ENCODE measurements at places on chromosomes 3 and 15.

GRCh38 chr3:162780313-162780712, 1283.7 kb downstream of the OTOL1 start:
- no peak for DNase-seq

- no peak for DNase-seq
Measured at GRCh38 chr3:59866076-59866475, 816.3 kb upstream of the CFAP20DC start.

GRCh38 chr15:66389859-66390381, 3.2 kb downstream of the MAP2K1 start:
- no peak for DNase-seq

- DNase-seq = no peak
Measured at GRCh38 chr15:67839499-67839928, 331 bp downstream of the RNU6-1 start.

DNA sequence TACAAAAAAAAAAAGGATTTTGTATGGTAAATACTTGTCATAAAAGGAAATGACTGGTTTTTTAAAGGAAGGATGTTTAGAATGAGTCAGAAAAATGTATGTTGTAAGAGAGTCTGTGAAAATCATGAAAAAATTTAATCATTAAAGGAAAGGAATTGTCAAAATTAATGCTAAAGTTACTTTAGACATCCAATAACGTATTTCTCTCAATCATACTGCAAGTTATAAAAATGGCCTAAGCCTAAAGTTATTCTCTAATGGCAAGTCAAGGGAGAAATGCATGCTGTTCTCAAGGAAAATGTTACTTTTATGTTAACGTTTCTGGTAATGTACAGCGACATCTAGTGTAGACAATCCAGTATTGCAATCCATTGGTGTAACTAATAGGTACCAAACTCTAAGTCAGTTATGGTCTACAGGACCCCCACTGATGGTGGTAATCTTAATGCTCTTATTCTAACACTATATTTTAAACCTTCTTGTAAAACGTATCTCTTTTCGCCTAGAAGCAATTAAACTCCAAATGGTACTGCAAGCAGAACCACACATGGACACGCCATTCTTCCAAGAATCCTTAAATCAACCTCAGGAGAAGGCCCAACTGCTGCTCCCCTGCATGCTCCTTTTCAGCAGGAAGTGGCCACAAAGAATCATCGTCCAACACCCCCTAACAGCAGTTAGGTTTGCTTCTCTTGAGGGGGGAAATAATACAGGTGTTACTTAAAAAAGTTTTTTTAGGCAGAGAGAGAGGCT, 35.2 kb downstream of the NCEH1 start:
- no peak for DNase-seq

GRCh38 chr3:160990446-160990845, 114.7 kb downstream of the B3GALNT1 start:
- DNase-seq = no peak

DNA sequence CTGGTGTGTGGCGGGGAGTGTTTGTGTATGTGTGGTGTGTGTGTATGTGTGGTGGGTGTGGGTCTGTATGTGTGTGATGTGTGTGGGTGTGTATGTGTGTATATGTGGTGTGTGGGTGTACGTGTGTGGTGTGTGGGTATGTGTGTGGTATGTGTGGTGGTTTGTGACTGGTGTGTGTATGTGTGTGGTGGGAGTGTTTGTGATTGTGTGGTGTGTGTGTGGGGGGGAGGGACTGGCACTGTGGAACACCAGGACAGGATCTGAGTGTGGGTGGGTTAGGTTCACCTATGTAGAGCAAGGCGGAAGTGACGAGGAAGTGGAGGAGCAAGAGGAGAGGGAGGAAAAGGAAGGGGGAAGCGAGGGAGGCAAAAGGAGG, 510.8 kb downstream of the SHQ1 start:
- no peak for DNase-seq

DNA sequence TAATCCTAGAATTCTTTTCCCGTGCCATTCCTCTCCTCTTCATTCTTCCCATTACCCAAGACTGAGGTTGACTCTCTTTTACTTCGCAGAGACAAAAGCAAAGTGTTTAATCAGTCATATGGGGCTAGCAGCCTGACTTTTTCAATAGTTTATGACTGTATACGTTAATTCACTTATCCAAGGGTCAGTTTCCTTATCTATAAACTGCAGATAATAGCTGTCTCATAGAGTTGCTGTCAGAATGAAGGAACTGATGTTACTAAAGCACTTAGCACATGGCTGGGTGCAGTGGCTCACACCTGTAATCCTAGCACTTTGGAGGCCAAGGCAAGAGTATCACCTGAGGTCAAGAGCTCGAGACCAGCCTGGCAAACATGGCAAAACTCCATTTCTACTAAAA, 43.5 kb upstream of the ULK4 start:
- no peak for DNase-seq

DNA sequence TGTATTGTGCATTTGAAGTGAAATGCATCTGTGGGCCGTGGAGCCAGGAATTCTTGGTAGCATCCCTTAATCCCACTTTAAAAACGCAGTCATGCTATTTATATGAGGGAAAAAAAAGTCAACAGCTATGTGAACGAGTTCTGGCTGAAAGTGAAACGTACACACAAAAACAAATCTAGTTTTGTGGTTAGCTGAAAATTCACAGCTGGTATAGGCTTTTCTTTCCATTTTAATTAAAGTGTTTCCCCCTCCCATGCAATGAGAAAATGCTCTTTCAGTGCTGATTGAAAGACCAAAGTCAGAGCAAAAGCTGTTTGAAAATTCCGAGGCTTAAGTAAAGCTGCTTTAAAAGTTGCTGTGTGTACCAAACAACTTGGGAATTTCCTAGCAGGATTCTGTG, 297.4 kb downstream of the PLCL2 start:
- DNase-seq = no peak

GRCh38 chr15:75431270-75431669, 20.2 kb downstream of the SIN3A start:
- DNase-seq = no peak

- DNase-seq = no peak
Measured at GRCh38 chr3:110343376-110343775, 728.2 kb upstream of the NECTIN3 start.

GRCh38 chr3:116299646-116300081, 145.6 kb downstream of the LSAMP start:
- no peak for DNase-seq

DNA sequence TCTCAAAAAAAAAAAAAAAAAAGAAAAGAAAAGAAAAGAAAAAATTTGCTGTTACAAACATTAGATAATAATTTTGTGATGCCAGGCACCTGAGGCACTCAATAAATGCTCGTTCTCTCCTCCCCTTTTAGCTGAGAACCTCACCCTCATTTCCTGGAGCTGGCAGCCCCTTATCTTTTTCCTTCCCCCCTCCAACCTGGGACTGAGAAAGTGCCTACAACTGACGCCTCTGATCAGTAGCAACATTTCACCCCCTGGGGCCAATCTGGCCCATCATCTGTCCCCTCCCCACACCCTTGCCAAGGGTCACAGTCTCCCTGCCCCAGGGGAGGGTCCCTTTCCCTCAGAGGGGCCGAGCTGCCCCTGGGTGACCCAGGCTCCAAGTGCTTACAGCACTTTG, 12.6 kb upstream of the RNU6-1 start:
- no peak for DNase-seq

DNA sequence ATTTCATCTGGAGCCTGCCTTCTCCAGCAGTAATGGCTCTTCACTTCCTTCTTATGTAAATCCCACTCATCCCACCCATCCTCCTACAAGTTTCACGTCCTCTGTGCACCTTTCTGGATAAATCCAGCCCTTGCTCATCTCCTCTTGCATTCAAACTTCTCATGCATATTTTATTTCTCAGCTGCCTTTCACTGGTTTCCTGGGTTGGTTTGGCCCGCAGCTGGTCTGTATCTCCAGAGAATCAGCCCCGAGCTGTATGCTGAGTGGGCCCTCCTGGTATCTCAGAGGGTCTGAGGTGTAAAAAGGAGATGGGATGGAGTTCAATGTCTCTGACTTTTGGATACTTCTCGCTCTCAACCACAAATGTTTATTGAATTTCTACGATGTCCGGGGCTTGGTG, 248.6 kb upstream of the FEZF2 start:
- no peak for DNase-seq

DNA sequence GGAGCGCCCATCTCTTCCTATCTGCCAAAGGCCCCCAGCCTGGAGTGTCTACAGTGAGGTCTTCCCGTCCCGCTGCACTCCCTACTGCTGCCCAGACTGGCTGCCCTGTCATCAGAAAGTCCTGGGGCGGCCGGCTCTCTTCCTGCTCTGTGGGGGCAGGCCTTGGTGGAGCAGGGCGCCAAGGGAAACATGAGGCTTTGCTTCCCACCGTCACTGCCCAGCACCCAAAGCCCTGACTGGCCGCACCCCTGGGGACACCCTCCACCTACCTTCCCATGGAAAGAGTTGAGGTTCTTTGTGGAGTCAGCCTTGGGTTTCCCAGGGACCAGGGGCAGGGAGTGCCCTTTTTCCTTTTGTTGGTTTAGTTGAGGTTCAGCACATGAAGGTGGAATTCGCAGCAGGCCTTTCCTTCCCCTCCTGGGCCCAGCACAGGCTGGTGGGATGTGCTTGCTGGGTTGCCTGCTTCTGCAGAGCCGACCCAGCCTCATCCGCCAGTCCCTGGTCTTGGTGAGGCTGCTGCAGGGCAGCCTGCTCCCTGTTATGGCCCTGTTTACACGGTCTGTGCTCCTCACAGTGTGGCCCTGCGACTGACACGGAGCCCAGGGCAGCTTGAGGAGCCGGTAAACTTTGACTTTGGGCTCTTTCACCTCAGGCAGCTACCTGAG, 51.8 kb upstream of the PLXNA1 start:
- DNase-seq = no peak

- no peak for DNase-seq
Measured at GRCh38 chr15:95499397-95499796, 831.1 kb upstream of the NR2F2 start.
